SK-N-SH (cell line): ENCODE measurements at places on chromosomes 4 and X. TPM values are rescaled to one million over a fixed set of nuclear protein-coding genes. Genes with fewer than 3 reads are reported as not detected.

HSFX4 gene
- polyA plus RNA-seq, result not detected in 2 replicates

- DNase-seq, result peak; percentile 83
Observed at GRCh38 chr4:1793496-1793840, 375 bp downstream of the FGFR3 start.

GRCh38 chr4:141339966-141340365 is 119.3 kb downstream of the ZNF330 start:
- no peak for DNase-seq

GRCh38 chr4:147773261-147774184 is 41.6 kb downstream of the ARHGAP10 start:
- DNase-seq, result no peak

- DNase-seq, result no peak
Observed at GRCh38 chr4:150087006-150087405, 8.8 kb downstream of the DCLK2 start.

DNA sequence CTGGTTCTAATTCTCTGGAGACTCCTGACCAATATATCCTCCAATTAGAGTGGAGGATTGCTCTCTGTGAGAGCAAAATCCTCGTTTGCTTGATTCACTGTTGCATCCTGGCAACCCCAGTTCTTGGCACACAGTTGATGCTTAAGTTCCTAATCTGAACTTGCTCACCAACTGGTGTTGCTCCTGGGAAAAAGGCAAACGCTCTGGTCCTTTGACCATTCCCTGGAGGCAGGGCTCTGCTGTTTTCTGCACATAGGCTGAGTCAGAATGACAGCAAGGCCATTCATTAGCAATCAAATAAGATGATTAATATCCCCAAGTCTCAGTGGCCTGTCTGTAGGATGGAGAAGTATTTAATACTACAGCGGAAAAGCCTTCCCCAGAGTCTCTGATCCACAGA is 172.7 kb upstream of the TBC1D9 start:
- DNase-seq, result no peak

DNA sequence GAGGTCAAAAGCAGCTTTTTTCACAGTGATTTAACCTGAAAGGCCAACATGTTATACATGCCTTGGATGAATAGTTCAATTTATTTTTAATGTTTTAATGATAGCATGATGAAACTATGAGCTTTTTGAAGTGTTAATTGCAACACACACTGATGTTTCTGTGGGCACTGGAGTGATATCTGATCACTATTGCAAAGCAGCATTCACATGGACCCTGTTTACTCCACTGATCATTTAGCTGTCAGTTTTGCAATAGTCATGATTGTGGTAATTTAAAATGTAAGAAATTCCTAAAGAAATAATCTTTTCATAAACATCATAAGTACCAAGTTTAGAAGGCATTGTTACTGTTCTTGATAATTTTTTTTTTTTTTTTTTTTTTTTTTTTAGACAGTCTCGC is 74.1 kb downstream of the ARSJ start:
- no peak for DNase-seq

DNA sequence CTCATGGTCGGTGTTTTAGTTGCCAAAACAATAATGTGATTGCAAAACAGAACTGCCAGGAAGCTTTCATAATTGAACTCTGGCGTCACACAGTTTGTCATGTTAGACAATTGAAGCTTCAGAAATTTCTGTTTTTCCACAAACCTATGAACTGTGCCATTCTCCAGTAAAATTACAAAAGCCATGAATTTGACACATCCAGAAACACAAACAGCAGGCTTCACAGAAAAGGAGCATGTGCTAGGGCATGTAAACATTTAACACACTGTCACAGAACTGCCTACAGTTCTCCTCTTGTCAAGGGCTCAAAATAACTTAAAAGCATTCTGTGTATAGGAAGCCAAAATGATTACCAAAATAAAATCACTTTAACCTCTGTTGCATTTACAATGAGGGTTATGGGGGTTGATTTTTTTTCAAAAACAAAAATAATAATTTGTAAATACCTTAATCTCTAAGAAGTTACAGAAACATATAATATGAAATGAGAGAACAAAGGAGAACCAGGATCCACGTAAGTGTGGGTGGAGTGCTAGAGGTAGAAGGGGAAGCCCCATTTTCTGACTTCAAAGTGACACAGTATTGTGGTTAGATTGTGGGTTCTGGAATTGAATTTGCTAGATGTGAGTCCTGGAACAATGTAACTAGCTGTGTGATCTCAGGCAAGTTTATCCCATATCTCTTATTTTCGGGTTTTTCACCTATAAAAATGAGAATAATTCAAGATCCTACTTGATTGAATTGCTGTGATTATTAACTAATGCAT is 295.0 kb downstream of the CENPC start:
- DNase-seq, result no peak

- no peak for DNase-seq
Observed at GRCh38 chrX:19107035-19107434, 15.2 kb downstream of the ADGRG2 start.

GRCh38 chrX:33211356-33212260 is at the start of gene DMD:
Gene DMD (minus strand): TSS chrX:33211549. CDS start chrX:33211312, 237 bp downstream.
- DNase-seq, result no peak

DNA sequence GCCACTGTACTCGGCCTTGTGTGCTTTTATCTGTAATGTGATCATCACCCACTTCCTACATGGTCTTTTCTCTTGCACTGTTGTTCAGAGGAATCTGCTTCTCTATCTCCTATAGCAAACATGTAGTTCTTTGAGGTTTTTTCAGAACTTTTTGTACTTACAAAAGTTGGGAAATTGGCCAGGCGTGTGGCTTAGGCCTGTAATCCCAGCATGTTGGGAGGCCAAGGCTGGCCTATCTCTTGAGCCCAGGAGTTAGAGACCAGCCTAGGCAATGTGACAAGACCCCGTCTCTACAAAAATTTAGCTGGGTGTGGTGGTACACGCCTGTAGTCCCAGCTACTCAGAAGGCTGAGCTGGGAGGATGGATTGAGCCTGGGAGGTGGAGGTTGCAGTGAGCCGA is 30.4 kb downstream of the TAF1 start:
- no peak for DNase-seq

GRCh38 chr4:102759831-102760644 is 730 bp downstream of the MANBA start:
- no peak for DNase-seq

GRCh38 chr4:150765216-150765615 is 183.3 kb downstream of the MAB21L2 start:
- DNase-seq, result no peak

DNA sequence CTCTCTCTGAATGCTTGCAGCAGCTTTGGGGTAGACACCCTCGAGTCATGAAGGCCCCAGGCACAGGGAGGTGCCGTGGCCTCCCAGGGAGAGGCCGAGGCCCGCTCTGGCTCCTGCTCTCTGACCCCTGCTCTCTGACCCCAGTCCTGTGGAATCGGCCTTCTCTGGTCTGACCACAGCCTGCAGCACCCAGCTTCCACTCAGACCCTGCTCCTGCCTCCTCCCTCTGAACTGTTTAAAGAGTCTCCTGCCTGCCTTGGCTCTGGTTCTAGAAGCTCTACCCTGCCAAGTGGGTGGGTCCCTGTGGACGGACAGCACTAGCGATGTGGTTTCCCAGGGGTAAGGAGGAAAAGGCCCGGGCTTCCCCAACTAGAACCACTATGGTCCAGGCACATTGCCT is 78.2 kb upstream of the TMEM150C start:
- DNase-seq, result no peak

DNA sequence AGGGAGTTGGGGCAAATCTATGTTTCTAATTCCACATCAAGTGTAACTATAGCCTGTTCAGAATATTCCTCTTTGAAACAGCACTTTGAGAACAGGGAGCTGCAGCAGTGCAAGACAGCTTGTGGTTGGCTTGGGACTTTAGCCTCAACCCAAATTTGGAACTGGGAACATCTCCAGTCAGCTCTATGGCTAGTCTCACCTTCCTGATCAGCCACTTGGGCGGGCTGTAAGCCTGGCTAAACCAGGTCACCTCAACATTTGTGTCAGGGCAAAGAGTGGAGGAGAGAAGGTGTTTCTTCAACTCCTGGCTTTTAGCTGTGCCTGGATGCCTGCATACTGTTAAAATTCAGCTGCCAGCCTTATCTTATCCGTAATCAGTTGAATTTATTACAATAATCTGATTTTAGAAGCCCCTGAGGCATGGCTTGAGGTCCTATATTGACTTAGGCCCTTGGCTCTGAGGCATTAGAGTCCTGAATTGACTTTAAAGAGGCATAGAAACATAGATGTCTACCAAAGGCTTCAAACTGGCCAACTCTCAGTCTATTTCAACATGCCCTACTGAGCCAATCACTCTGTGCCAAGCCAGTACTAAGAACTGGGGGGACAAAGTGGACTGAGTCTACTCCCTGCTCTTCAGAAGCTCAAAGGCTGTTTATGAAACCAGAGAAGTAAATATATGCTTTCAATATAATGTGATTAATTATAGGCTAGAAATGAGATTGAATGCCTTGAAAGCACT is 18.7 kb upstream of the AR start:
- no peak for DNase-seq
